ENCODE measurements at places on chromosomes 2 and 18. TPM values are rescaled to one million over a fixed set of nuclear protein-coding genes. Genes with fewer than 3 reads are reported as not detected.

The SMYD5 gene
- 1.7 TPM for polyA plus RNA-seq

The CHRND gene
- not detected for polyA plus RNA-seq

The KANSL1L gene
- 1.00 TPM for polyA plus RNA-seq

The IL1RL1 gene
- polyA plus RNA-seq: not detected

The EVX2 gene
- not detected for polyA plus RNA-seq

The SP140 gene
- 7.3 TPM for polyA plus RNA-seq

The CRYGC gene
- polyA plus RNA-seq: not detected

The ACVR1C gene
- polyA plus RNA-seq: not detected

The EVA1A gene
- not detected for polyA plus RNA-seq

The DPP4 gene
- polyA plus RNA-seq: not detected

The RGPD3 gene
- not detected for polyA plus RNA-seq

The CELF4 gene
- not detected for polyA plus RNA-seq

The NT5DC4 gene
- polyA plus RNA-seq: 2.2 TPM

The SS18 gene
- 34.0 TPM for polyA plus RNA-seq

The DSG1 gene
- polyA plus RNA-seq: not detected

The ST6GAL2 gene
- not detected for polyA plus RNA-seq
